ENCODE measurements at places on chromosomes 11 and 22.
A peak's percentile ranks its signal among the peaks of the same experiment; 100 is the strongest.

- no peak for DNase-seq
Measured at GRCh38 chr11:75203138-75203537, 37.4 kb upstream of the TPBGL start.

- DNase-seq: no peak
Measured at GRCh38 chr11:41522899-41523672, 63.6 kb upstream of the LRRC4C start.

GRCh38 chr11:74397501-74398243 is 561 bp downstream of the PGM2L1 start:
- peak; percentile 19 for DNase-seq

GRCh38 chr11:45386972-45387371 is 100.8 kb upstream of the SYT13 start:
- no peak for DNase-seq

DNA sequence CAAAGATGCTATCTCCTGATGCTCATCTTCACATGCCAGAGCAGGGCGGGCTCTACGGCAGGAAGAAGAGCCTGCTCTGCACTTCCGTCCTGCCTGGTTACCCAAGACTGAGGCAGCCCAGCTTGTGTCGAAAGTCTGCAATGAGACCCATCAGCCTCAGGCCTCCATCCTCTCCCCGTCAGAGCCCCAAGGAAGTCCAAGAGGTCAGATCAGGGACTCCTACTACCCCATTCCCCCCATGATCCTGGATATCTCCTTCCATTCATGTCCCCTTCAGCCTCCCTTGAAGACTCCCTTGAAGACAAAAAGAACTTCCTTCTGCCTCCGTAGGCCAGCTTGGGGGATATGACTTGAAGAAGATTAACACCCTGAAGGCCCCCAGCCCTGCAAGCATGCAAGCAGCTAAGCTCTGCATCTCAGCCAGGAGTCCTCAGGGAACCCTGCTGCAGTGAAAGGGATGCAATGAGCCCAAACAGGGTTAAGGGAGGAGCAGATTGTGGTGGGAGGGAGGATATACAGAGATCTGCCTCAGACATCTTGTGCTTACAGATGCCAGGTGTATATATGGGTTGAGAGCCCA is 85.6 kb downstream of the TRIM29 start:
- DNase-seq: no peak

GRCh38 chr22:24951942-24952836 is at the start of gene KIAA1671:
TSS of gene KIAA1671 (plus strand) at chr22:24952716. CDS start at chr22:25028000, 75,284 bp downstream.
- peak; percentile 78 for DNase-seq

GRCh38 chr11:64013141-64013896 is 22.4 kb upstream of the FLRT1 start:
- no peak for DNase-seq

GRCh38 chr11:92406472-92406871 is 181.9 kb downstream of the FAT3 start:
- DNase-seq: no peak

- DNase-seq: no peak
Measured at GRCh38 chr22:45845076-45845487, 131.9 kb downstream of the WNT7B start.

GRCh38 chr11:1843098-1843473 is 4.3 kb downstream of the TNNI2 start:
- DNase-seq: no peak

- no peak for DNase-seq
Measured at GRCh38 chr22:35547987-35548721, 7.5 kb downstream of the RASD2 start.

GRCh38 chr11:26688701-26689100 is 33.2 kb downstream of the SLC5A12 start:
- no peak for DNase-seq

GRCh38 chr11:124643042-124643604 is 20.5 kb downstream of the TBRG1 start:
- no peak for DNase-seq

DNA sequence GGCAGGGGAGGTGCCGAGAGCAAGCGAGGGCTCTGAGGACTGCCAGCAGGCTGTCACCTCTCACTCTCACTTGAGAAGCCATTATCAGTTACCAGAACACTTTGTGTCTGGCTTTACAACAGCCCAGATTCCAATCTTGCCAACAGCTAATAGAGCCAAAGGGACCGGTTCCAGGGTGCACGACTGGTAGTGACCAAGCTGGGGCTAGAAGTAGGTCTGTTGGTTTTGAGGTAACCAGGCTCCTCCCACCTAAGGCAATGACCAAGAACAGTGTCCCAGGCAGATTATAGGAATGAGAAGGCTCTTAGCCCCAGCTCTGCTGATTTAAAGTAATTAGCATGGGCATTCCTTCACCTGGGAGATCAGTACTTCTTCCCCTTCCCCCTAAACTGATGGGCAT is 7.2 kb upstream of the IL10RA start:
- DNase-seq: no peak

DNA sequence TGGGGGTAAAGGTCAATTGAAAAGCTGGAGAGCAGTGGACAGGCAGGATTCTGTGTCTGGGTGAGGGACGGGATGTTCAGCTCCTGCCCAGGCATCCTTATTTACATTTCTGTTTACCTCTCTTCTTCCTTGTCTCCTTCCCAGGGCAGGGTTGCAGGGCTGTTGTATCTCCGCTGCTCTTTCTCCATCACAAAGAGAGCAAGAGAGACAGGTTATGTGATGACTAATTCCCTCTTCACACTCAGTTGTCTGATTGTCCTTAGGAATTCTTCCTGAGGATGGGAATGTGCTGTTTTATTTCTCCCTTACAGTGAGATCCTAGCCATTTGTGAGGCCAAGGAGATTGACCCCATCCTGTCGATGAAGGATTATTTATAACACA is 104.9 kb downstream of the VPREB1 start:
- no peak for DNase-seq

DNA sequence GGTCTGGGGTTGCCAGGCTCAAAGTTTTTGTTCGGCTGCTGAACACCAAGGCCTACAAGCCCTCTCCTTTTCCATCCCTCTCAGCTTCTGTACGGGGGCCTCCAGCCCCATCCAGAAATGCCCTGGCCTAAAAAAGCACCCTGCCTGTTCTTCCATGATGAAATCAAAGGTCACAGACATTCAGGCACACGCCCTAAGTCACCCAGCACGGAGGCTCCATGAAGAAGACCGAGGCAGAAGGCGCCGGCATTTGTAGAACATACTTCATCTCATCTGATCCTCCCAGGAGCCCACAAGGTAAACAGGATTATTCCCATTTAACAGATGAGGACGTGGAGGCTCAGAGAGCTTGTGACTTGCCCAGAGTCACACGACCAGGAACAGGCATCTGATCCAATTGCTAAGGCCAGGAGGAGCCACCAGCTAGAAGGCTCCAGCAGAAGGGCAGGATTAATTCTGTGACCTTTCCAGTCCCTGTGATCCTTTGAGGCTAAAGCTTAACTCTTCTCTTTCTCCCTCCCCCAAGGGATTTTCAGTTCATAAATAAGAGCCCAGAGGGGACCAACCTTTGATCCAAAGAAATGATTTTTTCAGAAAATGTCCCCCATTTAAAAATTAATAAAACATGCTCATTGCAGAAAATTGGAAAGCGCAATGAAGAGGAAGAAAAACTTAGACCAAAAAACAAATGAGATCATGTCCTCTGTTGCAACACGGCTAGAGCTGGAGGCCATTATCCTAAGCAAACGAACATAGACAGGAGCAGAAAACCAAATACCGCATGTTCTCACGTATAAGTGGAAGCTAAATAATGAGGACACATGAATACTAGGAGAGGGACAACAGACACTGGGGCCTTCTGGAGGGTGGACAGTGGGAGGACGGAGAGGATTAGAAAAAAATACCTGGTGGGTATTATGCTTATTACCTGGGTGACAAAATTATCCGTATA is 38.7 kb downstream of the CYTH4 start:
- DNase-seq: no peak

DNA sequence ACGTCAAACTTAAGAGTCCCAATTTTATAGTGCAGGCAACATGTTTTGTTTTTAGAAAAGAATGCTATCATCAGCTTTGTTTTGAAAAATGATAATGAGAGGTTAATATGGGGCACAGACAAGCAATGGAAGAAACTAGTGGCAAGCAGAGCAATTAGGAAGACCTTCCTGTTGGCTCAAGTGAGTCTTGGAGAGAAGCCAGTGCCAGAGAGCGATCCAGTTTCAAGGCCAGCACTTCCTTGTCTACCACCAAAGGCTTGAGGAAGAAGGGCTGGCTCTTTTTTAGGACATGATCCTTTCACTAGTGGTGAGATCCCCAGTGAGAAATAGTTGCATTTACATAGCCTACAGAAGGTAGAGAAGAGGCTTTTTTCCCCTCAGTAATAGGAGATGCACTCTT is 1340.7 kb downstream of the LRRC4C start:
- no peak for DNase-seq

DNA sequence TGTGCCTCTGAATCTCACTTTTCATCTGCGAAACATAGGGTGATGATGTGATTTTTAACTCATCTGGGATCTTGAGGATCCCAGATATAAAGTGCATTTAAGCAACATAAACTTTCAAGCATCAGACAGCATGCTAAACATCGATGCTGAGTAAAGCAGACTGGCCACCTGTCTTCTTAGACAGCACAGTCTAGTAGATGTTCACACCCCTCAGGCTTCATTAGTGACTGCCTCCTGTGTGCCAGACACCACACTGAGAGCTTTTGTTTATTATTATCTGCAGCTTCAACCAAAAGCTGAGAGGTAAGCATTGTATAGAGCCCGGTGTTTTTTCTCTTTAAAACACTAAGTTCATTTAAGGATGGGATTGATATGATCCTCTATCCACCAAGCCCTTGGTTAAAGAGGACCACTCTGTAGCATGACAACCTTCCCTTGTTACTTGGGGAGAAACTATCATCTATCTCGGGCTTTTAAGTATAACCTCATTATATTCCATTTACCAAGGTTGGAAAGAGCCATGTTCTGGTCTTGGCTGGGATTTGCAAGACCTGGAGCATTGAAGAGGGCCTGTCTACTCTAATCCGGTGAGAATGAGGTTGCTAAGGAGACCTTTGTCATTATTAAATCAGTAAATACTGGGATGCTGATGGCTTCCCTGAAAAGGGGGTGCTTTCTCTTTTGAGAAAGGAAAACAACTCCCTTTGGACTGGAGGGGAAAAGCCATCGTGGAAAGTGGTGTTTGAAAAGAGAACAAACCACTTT is 114.2 kb upstream of the SEZ6L start:
- DNase-seq: no peak

DNA sequence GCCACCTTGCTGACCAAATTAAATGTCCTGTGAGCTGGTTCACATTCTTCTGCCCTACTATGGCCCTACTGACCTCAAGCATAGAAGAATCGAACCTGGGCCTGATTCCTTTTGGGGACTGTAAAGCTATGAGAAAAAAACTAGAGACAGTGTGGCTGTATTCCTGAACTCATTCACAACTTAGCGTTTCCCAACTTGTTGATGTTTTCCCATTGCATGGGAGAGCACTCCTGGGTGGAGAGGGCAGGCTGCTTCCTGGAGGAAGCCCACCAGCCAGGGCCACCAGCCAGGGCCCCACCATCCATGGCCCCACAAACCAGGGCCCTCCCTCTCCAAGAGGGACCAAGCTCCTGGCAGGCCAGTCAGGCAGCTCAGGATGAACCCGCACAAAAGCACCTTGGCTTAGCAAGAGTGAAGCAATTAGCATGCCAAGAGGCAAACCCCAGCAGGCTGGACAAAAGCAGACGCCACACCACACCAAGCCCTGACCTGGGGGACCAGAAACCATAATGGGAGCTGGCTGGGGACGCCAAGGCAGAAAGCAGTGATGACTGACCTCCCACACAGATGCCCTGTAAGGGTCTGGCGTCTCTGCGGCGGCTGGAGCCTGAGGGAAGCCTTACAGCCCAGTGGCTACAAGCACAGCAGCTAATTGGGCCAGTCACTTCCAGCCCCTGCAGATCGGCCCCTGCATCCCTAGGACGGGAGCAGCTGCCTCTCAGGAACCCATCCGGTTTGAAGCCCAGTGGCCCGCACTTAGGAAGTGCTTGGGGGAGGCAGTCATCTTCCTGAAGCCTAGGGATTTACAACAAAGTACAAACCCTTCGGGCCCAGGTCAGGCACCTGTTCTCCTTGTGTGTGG is 2.1 kb downstream of the CERK start:
- DNase-seq: no peak

GRCh38 chr11:93939084-93939760 is 81.9 kb upstream of the HEPHL1 start:
- DNase-seq: no peak

- no peak for DNase-seq
Measured at GRCh38 chr11:122202951-122203456, 87.0 kb upstream of the BLID start.

DNA sequence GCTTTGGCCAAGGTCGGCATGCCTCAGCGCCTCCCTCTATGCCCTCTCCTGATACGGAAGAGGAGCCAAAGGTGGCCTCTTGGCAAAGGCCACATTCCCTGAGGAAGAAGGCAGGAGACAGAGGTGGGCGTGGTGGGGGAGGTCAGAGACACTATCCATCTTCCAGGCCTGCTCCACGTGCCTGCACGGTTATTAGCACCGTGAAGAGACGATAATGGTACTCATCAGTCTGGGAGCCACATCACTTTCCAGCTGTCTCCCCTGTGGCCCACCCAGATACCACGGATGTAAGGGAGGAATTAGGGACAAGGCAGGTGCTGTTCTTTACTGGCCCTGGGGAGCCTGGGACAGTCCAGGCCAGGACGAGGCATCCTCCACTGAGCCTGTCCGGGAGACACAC is 354.3 kb downstream of the MN1 start:
- no peak for DNase-seq

- DNase-seq: no peak
Measured at GRCh38 chr11:133889188-133889587, 43.9 kb upstream of the SPATA19 start.

DNA sequence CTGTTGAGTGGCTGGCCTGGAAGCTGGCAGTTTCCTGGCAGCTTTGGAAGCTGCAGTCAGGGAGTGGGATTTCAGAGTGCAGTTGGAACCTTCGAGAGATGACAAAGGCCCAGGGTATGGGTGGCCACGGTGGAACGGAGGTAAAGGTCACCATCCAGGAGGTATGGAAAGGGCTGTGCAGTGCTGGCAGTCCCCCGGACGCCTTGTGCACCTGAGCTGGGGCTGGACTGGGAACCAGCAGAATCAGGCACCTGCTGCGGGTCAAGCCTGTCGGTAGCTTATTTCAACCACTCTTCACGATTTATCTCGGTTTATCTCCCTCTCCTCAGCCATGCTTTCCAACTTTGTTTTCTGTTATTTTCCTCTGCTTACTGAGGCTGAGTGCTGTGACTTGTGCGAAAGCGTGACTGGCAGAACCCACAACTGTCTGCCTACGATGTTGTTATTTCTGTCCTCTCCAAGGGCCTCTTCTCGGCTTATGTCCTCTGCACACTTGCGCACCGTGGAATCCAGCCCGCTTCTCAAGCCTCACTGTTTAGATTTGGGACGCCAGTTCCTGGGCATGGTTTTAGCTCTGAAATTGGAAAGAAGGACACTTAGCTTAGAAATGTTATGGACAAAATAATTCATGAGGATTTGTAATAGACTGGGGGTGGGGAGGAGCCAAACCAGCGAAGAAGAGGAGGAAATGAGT is 24.0 kb upstream of the ATXN10 start:
- no peak for DNase-seq

- DNase-seq: no peak
Measured at GRCh38 chr11:67371189-67371910, 2.0 kb downstream of the CLCF1 start.

All from effector CD8-positive, alpha-beta T cell (primary cell).